ENCODE measurements at places on chromosomes 6 and 20.

- DNase-seq, result no peak
Observed at GRCh38 chr6:24537082-24537699, 42.4 kb downstream of the ALDH5A1 start.

- DNase-seq, result no peak
Observed at GRCh38 chr20:37992802-37993409, 40.4 kb downstream of the TTI1 start.

GRCh38 chr6:137921823-137922222 lies 54.8 kb downstream of the TNFAIP3 start:
- no peak for DNase-seq

GRCh38 chr6:49565855-49566254 lies 15.4 kb downstream of the C6orf141 start:
- no peak for DNase-seq

GRCh38 chr6:93621442-93621841 lies 202.1 kb upstream of the EPHA7 start:
- DNase-seq, result no peak

DNA sequence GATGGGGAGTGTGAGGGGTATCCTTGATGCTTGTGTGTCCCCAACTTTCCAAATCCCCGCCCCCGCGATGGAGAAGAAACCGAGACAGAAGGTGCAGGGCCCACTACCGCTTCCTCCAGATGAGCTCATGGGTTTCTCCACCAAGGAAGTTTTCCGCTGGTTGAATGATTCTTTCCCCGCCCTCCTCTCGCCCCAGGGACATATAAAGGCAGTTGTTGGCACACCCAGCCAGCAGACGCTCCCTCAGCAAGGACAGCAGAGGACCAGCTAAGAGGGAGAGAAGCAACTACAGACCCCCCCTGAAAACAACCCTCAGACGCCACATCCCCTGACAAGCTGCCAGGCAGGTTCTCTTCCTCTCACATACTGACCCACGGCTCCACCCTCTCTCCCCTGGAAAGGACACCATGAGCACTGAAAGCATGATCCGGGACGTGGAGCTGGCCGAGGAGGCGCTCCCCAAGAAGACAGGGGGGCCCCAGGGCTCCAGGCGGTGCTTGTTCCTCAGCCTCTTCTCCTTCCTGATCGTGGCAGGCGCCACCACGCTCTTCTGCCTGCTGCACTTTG lies at the start of gene TNF:
TNF (plus strand) TSS at position 231 of the 567 bp plus-strand sequence; CDS start at position 408, 177 bp downstream.
- DNase-seq, result no peak

GRCh38 chr6:144194293-144194810 lies 44.0 kb downstream of the STX11 start:
- no peak for DNase-seq

DNA sequence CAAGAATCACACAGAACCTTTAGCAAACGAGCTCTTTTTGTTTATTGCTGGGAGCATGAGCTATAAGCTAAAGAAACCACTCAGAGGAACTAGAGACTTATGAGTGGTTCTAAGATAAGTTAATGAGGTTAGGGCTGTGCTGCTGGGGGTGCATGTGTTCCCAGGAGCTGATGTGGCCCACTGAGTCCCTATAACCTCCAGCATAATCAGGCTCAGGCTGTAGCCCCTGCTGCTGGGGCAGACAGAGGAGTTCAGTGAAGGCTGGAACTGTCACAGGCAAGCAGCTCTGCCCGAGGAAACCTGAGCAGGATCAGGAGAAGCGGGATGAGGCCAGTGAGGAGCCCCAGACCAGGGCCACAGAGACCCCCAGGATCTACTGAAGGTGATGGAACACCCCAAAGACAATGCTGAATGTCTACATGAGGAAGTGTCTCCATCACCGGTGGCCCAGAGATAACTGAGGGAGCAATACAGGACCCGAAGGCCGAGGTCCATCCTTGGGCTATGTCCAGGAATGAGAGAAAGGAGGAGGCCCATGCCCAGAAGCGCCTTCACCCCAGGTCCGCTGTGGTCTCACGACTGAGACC lies 17.3 kb downstream of the TUBB2B start:
- no peak for DNase-seq

DNA sequence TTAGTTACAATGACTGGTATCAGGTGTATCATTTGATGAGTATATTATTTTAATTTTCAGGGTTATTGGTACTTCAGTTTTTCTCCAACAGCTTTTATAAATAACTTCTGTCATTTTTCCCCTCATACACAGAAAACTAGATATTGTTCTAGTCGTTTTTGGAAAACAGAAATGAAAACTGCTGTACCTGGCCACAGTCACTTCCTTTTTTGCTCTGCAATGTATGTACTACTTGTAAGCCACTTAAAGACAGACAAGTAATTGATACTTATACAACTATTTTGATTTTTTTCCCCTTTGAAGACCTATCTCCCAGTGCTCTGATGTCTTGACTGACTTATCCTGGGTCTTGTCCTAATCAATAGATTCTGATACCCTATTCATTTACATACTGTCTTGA lies 218.6 kb upstream of the RUNX2 start:
- DNase-seq, result no peak

DNA sequence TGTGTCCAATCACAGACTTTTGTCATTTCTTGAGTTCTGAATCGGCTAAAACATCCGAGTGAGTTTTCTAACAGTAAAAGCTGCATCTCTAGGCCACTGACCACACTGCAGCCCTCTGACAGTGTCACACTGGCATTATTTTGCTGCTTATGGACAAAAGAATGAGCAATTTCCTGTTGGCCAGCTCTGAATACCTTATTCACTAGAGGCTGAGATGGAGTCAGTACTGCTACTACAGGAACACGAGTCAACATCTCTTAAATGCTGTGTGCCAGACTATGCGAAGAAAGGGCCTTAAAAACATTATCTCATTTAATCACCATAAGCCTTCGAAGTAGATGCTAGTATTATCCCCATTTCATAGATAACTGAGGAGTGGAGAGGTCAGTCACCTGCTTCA lies 42.5 kb upstream of the IPCEF1 start:
- no peak for DNase-seq

DNA sequence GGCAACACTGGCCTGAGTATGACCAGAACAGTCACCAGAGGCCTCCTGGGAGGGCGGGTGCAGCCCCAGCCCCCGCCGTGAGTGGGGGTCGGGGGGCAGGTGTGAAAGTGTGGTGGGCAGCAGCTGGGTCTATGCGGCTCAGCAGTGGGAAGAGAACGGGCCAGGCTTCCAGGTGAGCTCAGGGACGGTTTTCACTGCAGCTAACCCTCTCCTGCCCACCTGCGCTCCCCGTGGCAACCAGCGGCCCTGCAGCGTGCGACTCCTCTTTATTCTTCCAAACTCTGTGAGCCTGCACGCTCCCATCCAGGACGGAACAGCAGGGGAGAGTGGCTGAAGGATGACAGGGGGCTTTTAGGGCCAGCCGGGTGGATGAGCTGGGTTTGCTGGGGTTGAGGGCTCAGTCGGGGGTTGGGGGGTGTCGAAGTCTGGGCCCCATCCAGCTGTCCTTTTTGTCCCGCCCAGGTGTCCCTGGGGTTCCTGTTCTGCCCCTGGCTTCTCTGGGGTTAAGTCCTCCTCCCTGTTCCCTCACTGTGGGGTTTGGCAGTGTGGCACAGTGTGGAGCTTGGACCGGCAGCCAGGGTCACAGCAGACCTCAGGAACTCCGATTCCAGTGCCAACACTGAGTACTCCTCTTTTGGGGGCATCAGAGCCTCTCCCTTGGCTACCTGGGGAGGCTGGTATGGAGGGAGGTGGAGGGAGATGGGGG lies 859 bp upstream of the BIRC7 start:
- DNase-seq, result no peak

DNA sequence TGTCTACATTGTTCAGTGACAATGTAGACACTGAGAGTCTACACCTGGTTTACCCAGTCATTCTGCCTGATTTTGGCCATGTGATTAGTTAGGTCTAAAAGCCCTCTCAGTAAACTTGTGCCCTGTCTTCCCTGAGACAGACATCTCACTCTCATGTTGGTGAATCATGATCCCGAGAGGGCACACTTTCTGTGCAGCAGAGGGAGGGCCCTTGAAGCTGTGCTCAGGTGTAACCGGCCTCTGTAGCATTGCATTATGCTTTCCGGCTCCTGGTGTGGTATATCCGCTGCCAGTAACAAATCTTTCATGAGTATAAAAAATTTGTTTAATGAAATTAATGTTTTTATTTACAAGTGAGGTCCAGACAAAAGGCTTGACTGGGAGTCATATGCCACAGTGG lies 85.0 kb downstream of the RALGAPA2 start:
- DNase-seq, result no peak

GRCh38 chr20:49112596-49113274 lies 66.6 kb downstream of the CSE1L start:
- no peak for DNase-seq

GRCh38 chr6:36718560-36718959 lies 20.9 kb downstream of the RAB44 start:
- no peak for DNase-seq

- DNase-seq, result no peak
Observed at GRCh38 chr6:88490195-88490907, 324.2 kb upstream of the CNR1 start.

GRCh38 chr6:110217266-110217665 lies 37.0 kb downstream of the CDC40 start:
- DNase-seq, result no peak

DNA sequence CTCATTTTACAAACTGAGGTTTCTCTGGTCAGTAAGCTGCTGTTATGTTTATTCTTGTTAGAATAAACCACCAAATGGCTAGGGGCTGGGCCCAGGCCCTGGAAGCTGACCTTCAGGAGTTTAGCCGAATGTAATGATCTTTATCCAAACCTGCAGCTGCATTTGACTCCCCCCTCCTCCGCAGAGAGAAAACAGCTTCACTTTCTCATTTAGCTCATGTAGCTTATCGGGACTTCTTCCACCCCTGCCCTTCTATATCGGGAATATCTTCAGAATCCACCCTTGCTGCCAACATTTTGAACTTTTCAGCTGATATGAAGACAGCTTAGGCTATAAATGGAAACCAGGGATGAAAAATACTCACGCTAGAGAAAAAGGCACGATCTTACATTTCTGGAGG lies 102.6 kb downstream of the ZMYND8 start:
- DNase-seq, result no peak

GRCh38 chr6:63372951-63373533 lies 53.3 kb upstream of the LGSN start:
- DNase-seq, result no peak

DNA sequence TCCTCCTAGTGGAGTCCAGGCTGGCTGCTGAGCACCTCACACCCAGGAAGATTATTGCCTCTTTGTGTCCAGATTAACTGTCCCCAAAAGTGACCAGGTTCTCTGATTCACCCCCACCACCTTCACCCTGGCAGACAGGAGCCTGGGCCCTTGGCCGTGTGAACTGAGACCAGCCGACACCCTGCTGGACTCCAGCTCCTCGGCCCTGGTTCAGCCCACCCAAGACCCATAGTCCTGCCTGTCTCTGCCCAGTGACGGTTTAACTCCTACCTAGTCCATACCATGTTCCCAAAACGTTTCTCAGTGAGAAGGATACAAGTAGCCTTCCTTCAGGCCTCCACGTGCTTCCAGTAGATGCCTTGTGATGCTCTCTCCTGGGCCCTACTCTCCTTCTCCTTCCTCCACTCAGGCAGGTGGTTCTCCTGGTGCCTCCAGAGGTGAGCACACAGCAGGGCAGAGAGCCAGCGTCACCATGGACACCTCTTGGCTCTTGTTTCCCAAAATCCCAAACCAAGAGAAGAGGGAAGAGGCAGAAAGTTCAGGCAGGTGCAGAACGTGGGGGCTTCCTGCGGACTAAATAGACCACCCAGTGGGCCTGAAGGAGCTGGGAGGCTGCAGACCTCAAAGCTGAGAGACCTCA lies 134.4 kb upstream of the CST7 start:
- no peak for DNase-seq

DNA sequence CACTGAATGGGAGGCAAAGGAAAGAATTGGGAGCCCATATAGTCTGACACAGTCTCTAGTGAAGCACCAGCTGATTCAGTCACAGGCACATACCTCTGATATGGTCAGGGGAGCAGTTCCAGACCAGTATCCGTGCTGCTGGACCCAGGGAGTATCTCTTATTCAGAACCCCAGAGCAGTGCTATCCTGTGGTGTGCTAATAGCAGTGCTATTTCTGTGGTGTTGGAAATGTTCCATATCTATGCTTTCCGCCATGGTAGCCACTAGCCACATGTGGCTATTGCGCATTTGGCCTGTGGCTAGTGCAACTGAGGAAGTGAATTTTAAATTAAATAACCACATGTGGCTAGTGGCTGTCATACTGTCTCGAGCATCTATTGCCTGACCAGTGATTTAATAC lies 11.0 kb downstream of the SCUBE3 start:
- DNase-seq, result no peak

- no peak for DNase-seq
Observed at GRCh38 chr6:3884007-3884745, 35.0 kb downstream of the FAM50B start.

- DNase-seq, result no peak
Observed at GRCh38 chr6:166563805-166564204, 22.7 kb downstream of the RAMACL start.

GRCh38 chr20:19259141-19259591 lies 46.7 kb downstream of the SLC24A3 start:
- no peak for DNase-seq

- DNase-seq, result no peak
Observed at GRCh38 chr6:156423829-156424228, 353.3 kb upstream of the ARID1B start.

DNA sequence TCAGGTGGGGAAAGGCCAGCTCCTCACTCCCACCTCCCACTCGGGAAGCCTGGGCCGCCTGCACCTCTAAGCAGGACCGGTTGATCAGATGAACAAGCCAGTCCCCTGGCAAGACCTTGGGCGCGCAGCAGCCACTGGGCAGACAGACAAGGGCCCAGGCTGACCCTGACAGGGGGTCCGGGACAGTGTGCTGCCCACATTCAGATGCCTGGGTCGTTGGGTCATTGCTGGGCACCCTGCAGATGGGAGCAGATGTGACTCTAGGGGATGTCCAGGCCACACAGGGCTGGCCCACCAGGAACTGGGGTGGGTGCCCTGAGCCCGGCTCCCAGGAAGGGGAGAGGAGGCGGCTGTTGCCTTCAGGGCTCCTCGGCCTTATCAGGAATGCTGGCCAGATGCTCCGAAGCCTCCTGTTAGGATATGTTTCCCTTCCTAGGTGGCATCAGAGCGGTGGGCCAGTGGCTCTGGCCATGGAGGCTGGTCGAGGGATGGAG lies 17.3 kb upstream of the FRMD1 start:
- DNase-seq, result no peak

GRCh38 chr6:37020381-37020780 lies 14.9 kb downstream of the FGD2 start:
- no peak for DNase-seq

GRCh38 chr20:35952480-35953386 lies 1.6 kb downstream of the SCAND1 start:
- no peak for DNase-seq

DNA sequence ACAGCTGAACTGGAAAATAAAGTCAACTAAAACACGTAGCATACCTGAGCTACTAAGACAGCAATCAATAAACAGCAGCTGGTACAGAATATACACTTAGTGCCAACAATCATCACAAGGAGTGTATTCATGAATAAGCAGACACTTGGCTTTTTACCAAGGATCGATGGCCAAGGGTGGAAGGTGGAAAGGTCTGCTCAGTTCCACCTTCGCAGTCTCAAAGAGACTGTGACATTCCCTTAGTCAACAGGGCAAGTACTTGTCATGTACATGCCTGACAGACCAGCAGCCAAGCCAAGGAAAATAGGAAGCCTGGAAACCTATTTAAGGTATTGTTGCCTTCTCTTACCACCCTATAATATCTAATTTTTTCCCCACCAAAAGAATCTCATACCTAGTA lies 21.4 kb downstream of the HBS1L start:
- DNase-seq, result no peak

- DNase-seq, result no peak
Observed at GRCh38 chr6:54861905-54862616, 15.5 kb downstream of the FAM83B start.
